CD4-positive, alpha-beta T cell (primary cell): ENCODE measurements at places on chromosomes 7 and 10.

GRCh38 chr7:29607259-29607658 is 43.6 kb downstream of the PRR15 start:
- no peaks in the 10 kb centered on the region for H3K4me1 ChIP-seq
- H3K27me3 ChIP-seq, result no peaks in the 10 kb centered on the region
- no peaks in the 10 kb centered on the region for H3K36me3 ChIP-seq
- H3K27ac ChIP-seq, result no peak overlapping the region

GRCh38 chr10:20922451-20922850 is 25.3 kb upstream of the NEBL start:
- no peak for DNase-seq
- H3K27ac ChIP-seq, result no peak overlapping the region
- H3K36me3 ChIP-seq, result no peaks in the 10 kb centered on the region
- no peaks in the 10 kb centered on the region for H3K4me1 ChIP-seq
- H3K27me3 ChIP-seq, result no peaks in the 10 kb centered on the region

DNA sequence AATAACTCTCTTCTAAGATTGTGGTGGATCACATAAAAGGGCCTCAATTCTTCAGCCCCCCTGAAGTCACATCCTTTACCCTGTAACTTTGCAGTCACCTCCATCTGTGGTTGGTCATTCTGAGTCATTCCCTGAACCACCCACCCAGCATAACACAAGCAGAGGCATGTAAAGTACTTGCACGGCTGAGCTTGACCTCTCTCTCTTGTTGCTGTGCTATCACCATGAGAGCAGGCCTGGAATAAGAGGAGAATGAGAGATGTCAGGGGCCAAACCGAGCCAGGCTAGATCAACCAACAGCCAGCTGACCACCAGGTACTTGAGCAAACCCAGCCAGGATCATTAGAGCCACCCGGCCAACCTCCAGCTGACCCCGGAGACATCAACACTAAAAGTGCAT is 13.5 kb upstream of the STK17A start:
- DNase-seq, result no peak
- H3K36me3 ChIP-seq, result no peaks in the 10 kb centered on the region
- H3K27ac ChIP-seq, result no peak overlapping the region
- no peaks in the 10 kb centered on the region for H3K4me1 ChIP-seq

- H3K4me3 ChIP-seq, result no peak overlapping the region
- no peaks in the 10 kb centered on the region for H3K4me1 ChIP-seq
- no peaks in the 10 kb centered on the region for H3K36me3 ChIP-seq
- H3K27me3 ChIP-seq, result peaks cover 3% of the 10 kb centered on the region
Observed at GRCh38 chr7:116549370-116549769, 24.5 kb downstream of the CAV1 start.

DNA sequence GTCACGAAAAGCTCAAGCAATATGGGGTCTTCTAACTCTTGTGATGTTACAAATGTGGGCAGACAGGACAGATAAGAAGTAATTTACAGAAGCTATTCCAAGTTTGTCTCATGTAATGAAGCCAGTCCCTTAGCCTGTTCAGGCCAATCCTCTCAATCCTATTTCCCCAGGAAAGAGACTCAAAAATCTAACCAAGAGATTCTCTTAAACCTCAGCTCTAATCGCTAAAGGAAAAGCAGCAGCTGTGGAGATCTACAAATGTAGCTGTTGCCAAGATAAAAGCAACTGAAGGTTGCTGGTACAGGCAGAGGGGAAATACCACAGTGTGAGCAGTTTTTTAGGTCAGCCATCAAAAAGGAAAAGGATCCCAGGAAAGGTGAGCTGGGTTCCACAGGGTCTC is 39.3 kb downstream of the ANK3 start:
- no peak overlapping the region for H3K4me3 ChIP-seq
- H3K36me3 ChIP-seq, result no peaks in the 10 kb centered on the region
- no peaks in the 10 kb centered on the region for H3K27me3 ChIP-seq
- H3K4me1 ChIP-seq, result no peaks in the 10 kb centered on the region
- no peak for DNase-seq

GRCh38 chr10:96352582-96352981 is 6.2 kb downstream of the OPALIN start:
- DNase-seq, result no peak
- no peak overlapping the region for H3K4me3 ChIP-seq
- no peaks in the 10 kb centered on the region for H3K4me1 ChIP-seq
- H3K27me3 ChIP-seq, result peaks cover 6% of the 10 kb centered on the region
- H3K27ac ChIP-seq, result no peak overlapping the region

GRCh38 chr10:21431799-21432198 is 93.7 kb downstream of the SKIDA1 start:
- no peak for DNase-seq
- H3K4me1 ChIP-seq, result no peaks in the 10 kb centered on the region
- no peaks in the 10 kb centered on the region for H3K27me3 ChIP-seq
- no peaks in the 10 kb centered on the region for H3K36me3 ChIP-seq
- no peak overlapping the region for H3K4me3 ChIP-seq
- no peak overlapping the region for H3K27ac ChIP-seq

GRCh38 chr7:134742688-134743350 is 36.6 kb upstream of the CALD1 start:
- no peaks in the 10 kb centered on the region for H3K27me3 ChIP-seq
- H3K36me3 ChIP-seq, result no peaks in the 10 kb centered on the region
- no peak for DNase-seq
- no peak overlapping the region for H3K27ac ChIP-seq
- no peak overlapping the region for H3K4me3 ChIP-seq

DNA sequence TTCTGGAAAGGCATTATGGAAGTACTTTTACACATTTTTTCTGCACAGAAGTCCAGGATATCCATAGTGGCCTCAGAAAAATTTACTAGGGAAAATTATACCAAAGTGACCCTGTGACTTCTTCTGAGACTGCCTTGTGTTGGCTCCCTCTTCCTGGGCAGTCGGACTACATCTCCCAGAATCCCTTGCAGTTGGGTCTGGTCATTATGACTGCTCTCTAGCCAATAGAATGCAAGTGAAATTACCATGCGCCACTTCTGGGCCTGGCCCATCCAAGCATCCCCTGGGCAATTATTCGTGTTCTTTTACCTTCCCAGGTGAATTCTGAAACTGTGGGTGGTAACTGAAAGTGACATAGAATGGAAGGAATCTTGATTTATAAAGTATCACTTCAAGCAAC is 430.9 kb downstream of the ACTR3B start:
- H3K27me3 ChIP-seq, result no peaks in the 10 kb centered on the region
- H3K4me3 ChIP-seq, result no peak overlapping the region
- H3K36me3 ChIP-seq, result no peaks in the 10 kb centered on the region
- H3K4me1 ChIP-seq, result no peaks in the 10 kb centered on the region

- no peak overlapping the region for H3K27ac ChIP-seq
- peaks cover 6% of the 10 kb centered on the region for H3K4me1 ChIP-seq
- H3K27me3 ChIP-seq, result no peaks in the 10 kb centered on the region
- no peaks in the 10 kb centered on the region for H3K36me3 ChIP-seq
- no peak overlapping the region for H3K4me3 ChIP-seq
Observed at GRCh38 chr7:148609045-148609725, 18.6 kb downstream of the C7orf33 start.
